ENCODE measurements at places on chromosomes 3 and 15. TPM values are rescaled to one million over a fixed set of nuclear protein-coding genes. Genes with fewer than 3 reads are reported as not detected.

DNA sequence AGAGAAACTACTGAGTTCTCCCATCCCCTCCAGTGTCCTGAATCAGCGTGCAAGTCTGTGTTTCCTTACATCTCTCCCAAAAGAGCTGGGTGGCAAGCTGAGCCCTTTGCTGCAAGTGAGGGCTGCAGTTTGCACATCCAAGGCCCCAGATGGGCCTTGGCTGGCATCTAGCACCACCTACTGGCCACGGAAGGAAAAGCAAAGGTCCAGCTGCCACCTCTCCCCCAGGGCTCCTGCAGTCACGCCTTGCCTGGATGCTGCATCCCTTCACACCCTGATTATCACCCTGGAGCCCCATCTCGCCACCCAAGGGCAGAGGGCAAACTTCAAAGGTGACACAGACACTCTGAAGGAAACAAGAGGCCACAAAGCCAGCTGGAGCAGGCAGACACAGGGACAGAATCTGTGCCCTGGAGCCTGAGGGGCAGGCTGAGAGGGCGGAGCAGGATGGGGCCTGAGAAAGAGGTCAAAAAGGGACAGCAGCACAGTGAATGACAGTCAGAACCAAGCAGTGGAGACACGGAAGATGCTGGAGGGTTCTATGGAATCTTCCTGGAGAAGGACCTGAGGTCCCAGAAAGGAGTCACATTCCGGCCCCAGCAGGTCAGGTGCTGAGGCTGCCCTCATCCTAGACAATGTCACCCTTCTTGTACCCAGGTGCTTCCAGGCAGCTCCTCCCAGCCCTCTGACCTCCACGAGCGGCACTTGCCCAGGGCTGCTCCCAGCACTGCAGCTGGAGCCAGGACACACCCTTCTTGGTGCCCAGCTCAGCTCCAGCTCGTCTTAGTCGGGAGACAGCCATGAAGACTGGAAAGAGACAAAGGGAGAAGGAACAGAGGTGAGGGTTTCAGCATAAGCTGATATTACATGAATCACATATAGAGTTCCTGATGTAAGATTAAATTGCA lies 18.3 kb upstream of the NTRK3 start:
- H3K27ac ChIP-seq, result no peak overlapping the region
- peaks cover 13% of the 10 kb centered on the region for H3K27me3 ChIP-seq
- no peak overlapping the region for H3K4me3 ChIP-seq
- DNase-seq, result peak; percentile 77

- no peak for DNase-seq
- no peak overlapping the region for H3K27ac ChIP-seq
- H3K4me1 ChIP-seq, result peaks cover 10% of the 10 kb centered on the region
- peaks cover 7% of the 10 kb centered on the region for H3K36me3 ChIP-seq
- H3K27me3 ChIP-seq, result no peaks in the 10 kb centered on the region
Observed at GRCh38 chr3:124663690-124664089, 66.6 kb upstream of the UMPS start.

GRCh38 chr3:171792531-171792930 lies 17.8 kb downstream of the PLD1 start:
- H3K4me3 ChIP-seq, result no peak overlapping the region
- H3K27ac ChIP-seq, result no peak overlapping the region
- no peaks in the 10 kb centered on the region for H3K4me1 ChIP-seq
- DNase-seq, result no peak

- no peaks in the 10 kb centered on the region for H3K36me3 ChIP-seq
- H3K27me3 ChIP-seq, result peaks cover 42% of the 10 kb centered on the region
- peak overlapping the region; percentile 58 for H3K4me3 ChIP-seq
- peaks cover 9% of the 10 kb centered on the region for H3K4me1 ChIP-seq
- DNase-seq, result peak; percentile 12
- no peak overlapping the region for H3K27ac ChIP-seq
Observed at GRCh38 chr3:142888099-142888480, 793 bp downstream of the PCOLCE2 start.

- no peak for DNase-seq
- H3K36me3 ChIP-seq, result no peaks in the 10 kb centered on the region
- no peaks in the 10 kb centered on the region for H3K4me1 ChIP-seq
- no peaks in the 10 kb centered on the region for H3K27me3 ChIP-seq
- no peak overlapping the region for H3K27ac ChIP-seq
Observed at GRCh38 chr3:85632921-85633320, 674.1 kb downstream of the CADM2 start.

DNA sequence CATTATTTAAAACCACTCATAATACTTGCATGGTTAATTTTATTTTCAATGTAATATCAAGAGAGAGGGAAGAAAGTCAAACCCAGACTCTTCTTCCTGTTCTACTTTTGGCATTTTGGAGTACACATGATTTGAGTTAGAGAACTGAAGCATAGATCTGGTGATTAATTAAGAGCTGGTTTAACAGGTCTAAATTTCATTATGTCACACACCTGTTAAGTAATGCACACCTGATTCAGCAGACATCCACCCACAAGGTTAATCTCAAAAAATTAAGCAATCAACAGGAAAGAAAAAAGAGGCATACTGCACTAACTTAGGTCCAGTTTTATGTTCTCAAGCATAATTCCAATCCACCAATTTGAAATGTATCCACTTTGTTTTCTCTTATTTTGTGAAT lies 101.1 kb upstream of the ICE2 start:
- peaks cover 90% of the 10 kb centered on the region for H3K4me1 ChIP-seq
- peak overlapping the region; percentile 70 for H3K4me3 ChIP-seq
- peak overlapping the region; percentile 91 for H3K27ac ChIP-seq
- peaks cover 11% of the 10 kb centered on the region for H3K36me3 ChIP-seq

DNA sequence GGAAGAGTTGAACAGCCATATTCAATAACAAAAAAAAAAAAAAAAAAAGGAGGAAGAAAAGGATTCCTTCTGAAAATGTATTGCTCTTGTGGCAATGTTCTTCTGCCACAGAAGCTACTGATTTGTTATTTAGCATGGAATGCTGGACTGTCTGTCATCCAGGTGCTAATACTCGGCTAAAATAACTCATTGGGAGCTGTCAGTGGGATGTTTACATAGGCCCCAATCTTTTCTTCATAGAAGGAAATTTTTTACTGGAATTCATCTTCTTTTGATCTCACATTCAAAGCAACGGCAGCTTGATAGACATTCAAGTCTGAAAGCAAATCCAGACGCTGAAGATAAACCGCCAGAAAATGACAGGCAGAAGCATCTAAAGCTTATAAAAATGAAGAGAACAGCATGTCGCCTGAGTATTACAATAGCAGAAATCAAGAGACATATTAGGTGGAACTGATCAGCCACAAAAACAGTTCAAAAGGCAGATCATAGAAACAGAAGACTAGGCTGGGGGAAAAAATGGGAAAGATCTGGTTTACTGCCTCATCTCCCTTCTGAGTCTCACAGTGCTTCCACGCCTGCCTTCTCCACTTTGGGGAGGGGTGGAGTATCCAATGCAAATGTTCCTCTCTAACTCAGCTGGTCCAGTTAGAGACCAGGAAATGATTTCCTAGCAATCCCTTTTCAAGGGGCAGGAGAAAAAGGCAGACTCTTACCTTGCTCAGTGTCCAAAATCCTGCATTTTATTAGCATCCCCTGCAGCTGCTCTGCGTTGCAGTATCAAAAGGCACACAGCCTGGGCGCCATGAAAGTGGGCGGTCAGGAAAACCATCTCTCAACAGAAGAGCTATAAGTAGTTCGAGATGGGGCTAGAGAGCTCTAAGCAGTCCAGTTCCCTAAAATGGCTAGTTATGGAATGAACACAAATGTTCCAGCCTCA lies 451.9 kb downstream of the FOXP1 start:
- no peaks in the 10 kb centered on the region for H3K27me3 ChIP-seq
- H3K36me3 ChIP-seq, result peaks cover 1% of the 10 kb centered on the region
- peak overlapping the region; percentile 93 for H3K4me3 ChIP-seq

DNA sequence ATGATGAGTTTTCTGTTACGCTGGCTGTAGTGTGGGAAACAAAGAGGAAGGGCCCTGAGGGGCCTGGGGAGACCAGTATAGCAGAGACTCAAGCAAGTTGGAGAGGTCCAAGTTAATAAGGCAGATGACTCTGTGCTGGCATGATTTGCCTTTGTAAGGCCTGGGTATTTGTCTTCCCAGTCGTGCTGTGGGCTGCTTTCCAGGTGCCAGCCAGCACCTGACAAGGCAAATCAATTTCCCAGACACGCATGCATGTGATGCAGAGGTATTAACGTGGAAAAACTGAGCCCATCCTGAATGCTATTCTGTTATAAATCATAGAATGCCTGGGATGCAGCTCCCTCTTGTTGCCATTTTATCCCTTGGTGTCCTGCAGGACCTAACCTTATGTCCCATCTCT lies 175.6 kb downstream of the MFSD1 start:
- no peak for DNase-seq
- H3K27me3 ChIP-seq, result no peaks in the 10 kb centered on the region
- H3K36me3 ChIP-seq, result no peaks in the 10 kb centered on the region

DNA sequence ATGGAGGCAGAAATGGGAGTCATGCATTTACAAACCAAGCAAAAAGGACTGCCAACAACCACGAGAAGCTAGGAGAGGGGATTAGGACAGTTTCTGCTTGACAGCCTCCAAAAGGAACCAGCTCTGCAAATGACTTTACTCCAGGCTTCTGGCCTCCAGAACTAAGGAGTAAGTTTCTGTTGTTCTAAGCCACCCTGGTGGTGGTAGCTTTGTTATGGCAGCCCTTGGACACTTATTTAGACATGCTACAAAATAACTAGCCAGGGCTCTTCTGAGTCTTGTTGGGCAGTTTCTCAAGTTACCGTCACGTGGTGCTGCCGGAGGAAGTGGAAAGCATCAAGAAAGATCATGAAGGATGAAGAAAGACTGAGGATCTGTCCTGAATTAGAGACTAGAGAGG lies 386.5 kb downstream of the LRTM1 start:
- no peak overlapping the region for H3K4me3 ChIP-seq
- no peaks in the 10 kb centered on the region for H3K27me3 ChIP-seq
- H3K36me3 ChIP-seq, result no peaks in the 10 kb centered on the region

Gene STX19
- total RNA-seq, result not detected

Gene PEX11A
- 3.1 TPM for total RNA-seq

Gene MST1R
- total RNA-seq, result 0.93 TPM

Data from activated CD4-positive, alpha-beta memory T cell treated with anti-CD3 and anti-CD28 coated beads for 36 hours (primary cell).